ENCODE measurements at places on chromosomes 1 and 21. TPM values are rescaled to one million over a fixed set of nuclear protein-coding genes. Genes with fewer than 3 reads are reported as not detected.

- DNase-seq, result no peak
Observed at GRCh38 chr1:181504399-181504842, 21.1 kb downstream of the CACNA1E start.

DNA sequence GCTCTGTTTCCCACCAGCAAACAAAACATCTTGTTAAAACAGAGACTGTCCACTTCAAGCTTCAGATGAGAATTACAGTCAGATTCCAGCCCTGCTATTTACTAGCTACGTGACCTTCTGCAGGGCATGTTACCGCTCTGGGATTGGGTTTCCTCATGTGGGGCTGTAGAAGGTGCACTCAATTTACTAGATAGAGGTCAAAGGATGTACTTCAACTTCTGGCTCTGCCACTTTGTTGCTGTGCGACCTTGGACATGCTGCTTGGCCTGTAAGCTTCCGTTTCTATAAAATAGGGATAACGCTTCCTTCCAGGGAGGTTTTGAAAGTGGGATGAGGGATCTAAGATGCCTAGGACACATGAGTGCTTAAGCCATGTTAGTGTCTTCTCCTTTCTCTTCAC is 46.0 kb upstream of the LRIG2 start:
- DNase-seq, result no peak

NR5A2 gene
- total RNA-seq, result 4.9 TPM

DNA sequence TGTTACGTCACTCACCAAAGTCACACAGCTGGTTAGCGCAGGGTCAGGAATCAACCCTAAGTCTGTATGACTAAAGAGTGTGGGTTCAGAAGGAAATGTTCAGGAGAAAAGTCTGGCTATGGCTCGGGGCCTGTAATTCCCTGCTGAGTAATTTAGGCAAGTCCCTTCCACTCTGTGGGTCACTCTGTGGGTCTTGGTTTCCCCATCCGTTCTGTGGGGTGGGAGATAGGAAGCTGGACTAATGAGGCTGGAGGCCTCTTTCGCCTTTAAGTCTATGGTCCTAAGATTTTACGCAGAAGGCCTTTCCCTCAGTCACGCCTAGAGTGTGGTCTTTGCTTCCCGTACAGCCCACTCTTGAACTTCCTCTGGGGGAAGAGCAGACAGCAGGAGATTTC is 14.3 kb upstream of the MED18 start:
- DNase-seq, result no peak

ERG gene
- total RNA-seq, result 41.0 TPM

DNA sequence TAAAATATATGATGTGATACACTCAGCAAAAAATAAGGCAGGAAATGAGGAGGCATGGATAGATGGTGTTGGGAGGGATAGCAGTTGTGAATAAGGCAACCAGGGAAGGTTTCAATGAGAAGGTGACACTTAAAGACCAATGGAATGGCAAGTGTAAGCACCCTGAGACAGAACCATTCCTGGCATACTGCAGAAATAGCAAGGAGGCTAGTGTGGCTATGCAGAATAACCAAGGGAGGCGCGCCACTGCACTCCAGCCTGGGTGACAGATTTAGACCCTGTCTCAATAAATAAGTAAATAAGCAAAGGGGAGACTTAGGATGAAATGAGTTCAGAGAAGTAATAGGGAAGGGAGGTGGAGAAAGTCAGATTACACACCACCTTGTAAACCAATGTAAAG is 113.9 kb downstream of the TOMM20 start:
- DNase-seq, result no peak

GRIK1 gene
- 0.39 TPM for total RNA-seq

DNA sequence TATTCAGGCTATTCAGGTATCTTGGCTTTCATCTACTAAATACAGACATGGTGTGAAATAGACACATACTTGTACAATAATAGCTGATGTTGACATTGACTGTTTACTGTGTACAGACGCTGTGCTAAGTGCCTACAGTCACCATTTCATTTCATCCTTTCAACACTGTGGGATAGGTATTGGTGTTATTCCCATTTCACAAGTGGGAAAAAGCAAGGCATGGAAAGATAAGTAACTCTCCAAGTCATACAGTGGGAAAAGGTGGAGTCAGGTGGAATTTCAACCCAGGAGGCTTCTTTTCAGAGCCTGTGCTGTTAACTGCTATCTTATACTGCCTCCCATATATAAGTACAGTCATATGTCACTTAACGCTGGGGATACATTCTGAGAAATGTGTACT is 49.6 kb upstream of the ATP1A1 start:
- no peak for DNase-seq

DNA sequence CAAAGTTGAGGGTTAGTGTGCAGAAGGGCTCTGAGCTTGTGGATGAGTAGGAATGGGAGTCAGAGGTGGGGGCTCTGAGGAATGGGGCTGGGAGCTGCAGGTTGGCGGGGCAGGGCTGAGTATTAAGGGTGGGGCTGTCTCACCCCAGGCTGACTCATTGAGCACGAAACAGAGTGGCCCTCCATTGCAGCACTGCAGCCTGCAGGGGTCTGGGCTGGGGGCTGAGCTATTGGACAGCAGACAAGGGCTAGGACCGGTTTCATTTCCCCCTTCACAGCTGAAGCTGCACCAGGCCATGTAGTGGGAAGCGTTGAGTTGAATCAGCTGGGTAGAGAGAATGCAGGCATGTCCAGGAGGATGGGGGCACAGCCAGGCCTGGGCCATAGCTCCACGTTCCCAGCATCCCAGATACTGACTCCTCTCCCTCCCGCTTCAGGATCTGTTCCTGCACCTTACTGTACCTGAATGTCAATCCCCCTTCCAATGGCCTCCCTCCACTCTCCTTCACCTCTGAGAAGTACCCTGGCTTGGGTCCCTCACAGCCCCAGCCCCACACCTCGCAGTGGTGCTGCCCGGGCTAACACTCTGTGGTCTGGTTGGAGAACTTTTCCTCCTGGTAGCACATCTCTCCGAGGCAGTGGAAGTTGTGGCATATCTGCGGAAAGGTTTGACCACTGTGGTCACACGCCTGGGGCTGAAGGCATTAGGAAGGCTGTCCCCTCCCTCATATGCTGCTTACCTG is 4.4 kb upstream of the INPP5B start:
- no peak for DNase-seq

CHODL gene
- 0.13 TPM for total RNA-seq

DNA sequence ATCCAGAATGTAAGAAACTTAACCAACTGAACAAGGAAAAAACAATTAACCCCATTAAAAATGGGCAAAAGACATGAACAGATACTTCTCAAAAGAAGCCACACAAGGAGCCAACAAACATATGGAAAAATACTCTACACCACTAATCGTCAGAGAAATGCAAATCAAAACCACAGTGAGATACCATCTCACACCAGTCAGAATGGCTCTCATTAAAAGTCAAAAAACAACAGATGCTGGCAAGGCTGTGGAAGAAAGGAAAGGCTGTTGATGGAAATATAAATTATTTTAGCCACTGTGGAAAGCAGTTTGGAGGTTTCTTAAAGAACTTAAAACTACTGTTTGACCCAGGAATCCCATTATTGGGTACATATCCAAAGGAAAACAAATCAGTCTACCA is 51.2 kb downstream of the RGS4 start:
- DNase-seq, result no peak

DNA sequence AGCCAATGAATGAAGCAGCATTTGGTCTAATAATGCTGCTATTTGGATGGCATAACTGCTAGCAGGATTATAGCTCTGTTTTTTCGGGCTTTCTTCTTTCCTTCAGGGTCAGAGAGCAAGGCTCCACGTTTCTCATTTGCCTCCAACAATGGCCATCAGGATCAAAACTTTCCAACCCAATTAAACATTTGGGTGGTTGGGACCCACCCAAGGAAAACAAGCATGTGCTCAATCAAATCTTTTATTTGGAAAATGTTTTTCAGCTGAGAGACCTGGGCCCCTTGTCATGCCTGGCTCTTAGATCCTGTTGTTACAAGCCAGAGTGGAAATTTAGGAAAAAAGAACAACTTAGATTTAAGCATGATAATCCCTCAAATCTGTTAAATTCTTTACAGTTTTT is 373.1 kb upstream of the USP24 start:
- no peak for DNase-seq

- no peak for DNase-seq
Observed at GRCh38 chr1:188827400-188827799, 1650.3 kb downstream of the BRINP3 start.

DNA sequence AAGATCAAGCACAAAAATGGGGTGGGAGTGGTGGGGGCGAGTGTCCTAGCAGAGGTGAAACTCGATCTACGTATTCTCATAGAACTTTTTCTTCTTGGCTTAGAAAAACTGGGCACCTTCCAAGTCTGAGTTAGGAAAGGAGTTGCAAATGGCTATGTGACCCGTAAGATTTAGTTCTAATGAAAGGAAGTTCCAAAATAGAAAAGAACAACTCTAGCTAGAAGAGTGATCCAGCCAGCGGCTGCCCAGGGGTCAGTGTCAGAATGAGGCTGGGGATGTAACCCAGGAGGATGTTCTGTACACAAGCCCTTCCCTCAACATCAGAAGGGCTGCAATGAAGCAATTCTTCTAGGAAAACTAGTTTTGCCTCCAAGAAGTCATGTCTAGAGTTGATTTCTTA is 5.2 kb downstream of the MTARC1 start:
- DNase-seq, result no peak
